ENCODE measurements at places on chromosomes 2 and 18.

GRCh38 chr2:32668254-32668653, 40.4 kb downstream of the TTC27 start:
- no peak for DNase-seq

DNA sequence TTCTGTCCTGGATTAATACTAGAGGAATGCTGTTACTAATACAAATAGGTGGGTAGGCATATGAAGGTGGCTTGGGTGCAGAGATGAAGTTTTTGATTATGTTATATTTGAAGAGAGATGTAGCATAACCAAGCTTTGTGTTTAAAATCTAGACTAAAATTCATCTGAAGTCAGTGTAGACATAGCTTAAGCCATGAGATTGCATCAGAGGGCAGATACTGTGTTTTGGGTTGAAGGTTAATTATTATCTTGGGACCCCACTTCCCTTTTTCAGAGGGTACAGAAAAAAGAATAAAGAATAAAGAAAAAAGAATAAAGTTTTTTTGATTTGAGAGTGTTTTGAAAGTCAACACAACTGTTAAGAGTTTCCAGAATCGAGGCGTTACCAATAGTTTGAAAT, 13.0 kb downstream of the PPM1B start:
- DNase-seq = no peak

DNA sequence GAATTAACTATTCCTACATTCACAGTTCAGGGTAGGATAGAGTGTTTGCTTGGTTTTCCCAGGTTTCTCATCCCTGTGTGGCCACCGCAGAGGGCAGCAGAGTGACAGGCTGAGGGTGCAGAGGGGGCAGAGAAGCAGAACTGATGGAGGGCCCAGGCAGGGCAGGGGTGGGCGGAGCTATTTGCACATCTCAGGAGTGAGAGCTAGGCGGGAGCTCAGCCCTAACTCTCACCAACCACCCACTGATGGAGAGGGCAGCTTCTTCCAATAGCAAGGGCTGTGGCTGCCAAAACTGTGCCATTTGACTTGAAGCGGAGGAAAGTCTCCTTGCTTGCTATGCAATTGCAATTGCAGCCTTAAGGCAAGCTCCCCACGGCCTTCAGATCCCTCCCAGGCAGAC, 12.0 kb upstream of the DARS1 start:
- DNase-seq = no peak

GRCh38 chr2:188425266-188425665, 133.6 kb downstream of the GULP1 start:
- no peak for DNase-seq

DNA sequence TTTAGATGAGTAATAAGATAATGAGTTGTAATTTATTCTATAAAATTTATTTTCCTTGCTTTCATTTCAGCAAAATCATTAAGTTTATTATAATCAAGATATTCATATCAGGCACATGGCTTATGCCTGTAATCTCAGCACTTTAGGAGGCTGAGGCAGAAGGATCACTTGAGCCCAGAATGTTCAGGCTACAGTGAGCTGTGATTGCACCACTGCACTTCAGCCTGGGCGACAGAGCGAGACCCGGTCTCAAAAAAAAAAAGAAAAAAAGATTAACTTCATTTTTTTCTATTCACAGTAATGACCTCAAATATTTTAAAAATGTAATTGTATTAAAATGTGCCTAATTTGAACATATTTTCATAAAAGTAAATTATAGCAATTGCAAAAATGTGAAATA, 67.9 kb downstream of the ACYP2 start:
- no peak for DNase-seq

All from GM04504 (cell line).